Chondrocyte (in vitro differentiated cells): ENCODE measurements at places on chromosomes 1 and 21. TPM values are rescaled to one million over a fixed set of nuclear protein-coding genes. Genes with fewer than 3 reads are reported as not detected.

Gene LEFTY1
- total RNA-seq, result 0.56 to 2.2 TPM (median 0.99 TPM) in 3 replicates

Gene SUMO3
- 51.3 to 60.3 TPM (median 52.3 TPM) in 3 replicates for total RNA-seq

- no peak for DNase-seq
These were observed 14.9 kb downstream of the TMEM51 start for GRCh38 chr1:15168479-15168878.

DNA sequence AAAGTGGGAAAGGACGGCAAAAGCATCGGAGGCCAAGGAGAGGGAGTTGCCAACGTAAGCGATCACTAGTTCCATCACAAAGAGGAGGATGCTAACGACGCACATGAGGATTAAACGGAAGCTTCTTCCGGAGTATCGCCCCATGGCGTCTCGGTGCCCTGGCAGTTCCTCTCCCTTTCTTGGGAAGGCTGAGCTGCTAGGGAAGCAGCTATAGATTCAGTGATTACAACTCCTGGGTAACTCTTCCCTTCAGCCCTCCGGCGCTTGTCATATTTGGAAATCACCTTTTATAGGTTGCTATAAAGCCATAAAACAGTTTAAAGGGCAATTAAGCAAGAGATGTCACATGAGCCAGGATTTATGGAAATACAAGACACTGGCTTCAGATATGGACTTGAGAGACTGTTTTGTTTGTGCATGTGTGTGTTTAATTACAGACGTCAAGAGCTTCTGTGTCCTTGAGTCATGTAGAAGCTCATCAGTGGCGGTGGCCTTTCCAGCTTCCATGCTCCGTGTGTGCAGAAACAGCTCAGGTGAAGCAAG lies 30.6 kb upstream of the SLC30A10 start:
- DNase-seq, result no peak

- no peak for DNase-seq
These were observed 29.3 kb upstream of the TSPAN2 start for GRCh38 chr1:115118611-115119010.

DNA sequence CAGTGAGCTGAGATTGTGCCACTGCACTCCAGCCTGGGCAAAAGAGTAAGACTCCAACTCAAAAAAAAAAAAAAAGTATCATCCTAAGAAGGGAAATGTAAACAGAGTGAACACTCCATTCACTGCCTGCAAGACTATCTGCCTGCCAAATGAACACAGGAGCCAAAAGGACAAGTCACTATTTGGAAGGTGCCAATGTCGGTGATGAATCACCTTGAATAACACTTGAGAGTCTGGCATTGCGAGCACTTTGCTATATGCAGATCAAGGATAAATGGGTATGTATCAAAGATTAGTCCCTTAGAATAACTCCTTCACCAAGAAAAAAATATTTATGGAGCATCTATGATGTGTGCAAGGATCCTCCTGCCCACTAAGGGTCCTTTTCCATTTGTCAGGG lies 6.6 kb downstream of the UBR4 start:
- no peak for DNase-seq

DNA sequence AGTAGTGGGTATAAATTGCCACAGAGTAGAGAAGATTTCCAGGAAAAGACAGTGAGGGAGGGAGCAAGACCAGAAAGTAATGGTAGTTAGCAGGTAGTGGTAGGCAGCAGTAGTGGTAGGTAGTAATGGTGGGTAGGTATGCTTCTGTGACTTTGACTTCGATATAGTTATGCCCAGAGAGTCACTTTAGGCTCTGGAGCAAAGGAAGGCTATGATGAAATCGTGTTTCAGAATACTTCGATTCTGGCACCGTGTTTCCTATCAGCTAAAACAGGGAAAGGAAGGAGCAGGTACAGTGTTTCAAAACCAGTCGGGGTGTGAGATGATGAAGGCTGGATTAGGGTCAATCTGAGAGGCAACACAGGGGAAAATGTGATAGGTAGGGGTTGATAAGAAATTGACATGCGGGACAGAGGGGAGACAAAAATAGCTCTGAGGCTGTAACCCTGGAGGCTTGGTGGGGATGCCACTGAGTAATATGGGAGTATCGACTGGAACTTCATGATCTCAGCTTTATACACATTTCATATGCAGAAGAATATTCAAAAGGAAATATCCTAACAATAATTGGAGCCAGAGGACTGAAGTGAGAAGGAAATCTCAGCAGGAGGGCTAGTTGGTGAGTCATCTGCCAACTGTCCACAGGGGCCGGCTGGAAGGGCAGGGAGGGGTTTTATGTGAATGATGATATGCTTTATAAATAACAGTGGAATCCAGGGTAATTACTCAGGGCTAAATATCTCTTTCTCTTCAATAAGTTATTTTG lies 25.2 kb upstream of the TRIM45 start:
- DNase-seq, result no peak

Gene C8A
- total RNA-seq, result not detected in 3 replicates

Gene PTAFR
- 0.07 to 0.10 TPM in 2 of 3 replicates, not detected in the other for total RNA-seq

DNA sequence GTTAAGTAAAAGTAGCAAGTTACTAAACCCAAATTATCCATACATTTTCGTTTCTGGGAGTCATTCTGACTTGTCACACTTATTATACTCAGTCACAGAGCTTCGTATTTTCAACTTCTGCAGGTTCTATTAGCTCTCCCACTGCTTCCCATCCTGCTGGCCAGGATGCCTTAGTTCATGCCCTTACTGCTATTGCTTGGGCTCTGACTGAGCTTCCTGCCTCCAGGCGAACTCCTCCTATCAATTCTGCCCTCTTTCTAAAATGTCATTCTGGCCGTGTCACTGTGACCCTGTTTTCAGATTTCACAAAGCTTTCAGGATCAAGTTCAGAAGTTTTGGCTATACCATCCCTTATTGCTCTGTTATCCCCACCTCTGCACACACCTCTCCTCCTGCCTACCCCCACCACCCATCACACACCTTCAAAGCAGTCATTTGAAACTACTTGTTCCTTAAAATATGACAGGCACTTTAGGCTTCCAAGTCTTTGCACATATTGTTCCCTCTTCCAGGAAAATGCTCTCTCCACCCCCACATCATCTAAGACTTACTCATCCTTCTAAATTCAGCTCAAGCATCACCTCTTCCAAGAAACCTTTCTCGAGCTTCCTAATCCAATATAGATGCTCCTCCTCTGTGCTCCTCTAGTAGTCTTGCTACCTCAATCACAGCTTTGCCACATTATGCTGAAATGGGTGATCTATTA lies 278.0 kb downstream of the BRINP2 start:
- DNase-seq, result no peak

DNA sequence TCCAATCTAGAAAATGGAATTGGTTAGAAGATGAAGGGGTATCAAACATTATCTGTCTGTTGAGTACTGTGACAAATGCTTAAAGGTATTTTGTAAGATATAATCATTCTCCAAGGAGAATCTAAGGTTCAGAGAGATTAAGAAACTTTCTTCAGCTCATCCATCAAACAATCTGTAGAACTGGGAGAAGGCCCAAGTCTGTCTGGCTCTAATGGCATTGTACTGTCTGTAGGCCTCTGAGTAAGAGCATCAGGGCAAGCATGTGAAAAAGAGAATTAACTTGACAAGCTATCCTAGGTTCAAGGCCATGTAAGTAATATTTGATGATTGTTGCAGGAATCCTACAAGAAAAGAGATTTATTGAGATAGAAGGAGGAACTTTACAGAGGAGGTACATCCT lies 5.3 kb upstream of the FGGY start:
- DNase-seq, result no peak

DNA sequence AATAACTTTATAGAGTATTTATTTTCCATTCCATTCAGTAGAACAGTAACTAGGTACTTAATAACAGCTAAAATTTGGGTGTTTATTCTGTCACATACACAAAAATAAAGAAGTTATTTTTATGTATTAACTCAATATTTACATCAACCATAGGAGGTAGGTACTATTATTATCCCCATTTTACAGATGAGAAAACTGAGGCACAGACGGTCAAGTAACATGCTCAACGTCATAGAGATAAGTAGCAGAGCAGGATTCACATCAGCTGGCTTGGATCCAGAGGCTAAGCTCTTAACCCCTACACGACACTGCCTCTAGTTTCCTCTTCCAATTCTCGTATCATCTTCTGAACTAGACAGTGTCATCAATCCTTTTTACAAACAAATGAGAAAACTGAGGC lies 9.3 kb downstream of the ZBTB21 start:
- no peak for DNase-seq

DNA sequence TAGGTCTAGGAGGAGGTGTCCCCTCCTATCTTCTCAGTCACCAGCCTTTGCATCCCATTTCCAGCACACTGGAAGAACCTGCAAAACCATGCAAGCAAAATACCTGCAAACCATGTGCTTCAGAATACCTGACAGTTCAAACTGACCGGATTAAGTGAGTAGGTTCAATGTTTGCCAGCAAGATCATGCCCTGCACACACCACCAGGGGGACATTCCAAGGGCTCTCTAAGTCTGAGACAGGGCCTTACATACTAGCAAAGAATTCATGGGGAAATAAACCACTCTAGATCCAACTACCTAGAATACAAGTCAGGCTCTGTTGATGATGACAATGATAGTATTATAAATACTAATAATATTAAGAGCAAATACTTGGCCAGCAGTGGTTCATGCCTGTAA lies 27.6 kb downstream of the INPP5B start:
- DNase-seq, result no peak

DNA sequence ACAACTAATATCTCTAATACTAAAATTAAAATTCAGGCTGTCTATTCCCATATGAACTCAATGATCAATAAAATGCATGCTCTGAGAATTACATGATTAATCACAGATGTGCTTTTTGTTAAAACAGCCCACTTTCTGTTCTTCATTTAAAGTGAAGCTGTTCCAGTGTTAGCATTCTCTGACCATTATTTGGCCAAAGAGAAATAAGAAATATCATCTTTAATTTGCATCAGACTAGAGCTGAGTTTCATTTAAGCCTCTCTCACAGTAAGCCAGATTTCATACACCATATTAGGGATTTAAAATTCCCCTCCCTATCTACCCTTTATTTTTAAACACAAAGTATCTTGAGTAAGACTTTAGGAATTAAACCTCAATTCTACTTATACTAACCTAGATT lies 261.6 kb downstream of the TPR start:
- DNase-seq, result no peak

DNA sequence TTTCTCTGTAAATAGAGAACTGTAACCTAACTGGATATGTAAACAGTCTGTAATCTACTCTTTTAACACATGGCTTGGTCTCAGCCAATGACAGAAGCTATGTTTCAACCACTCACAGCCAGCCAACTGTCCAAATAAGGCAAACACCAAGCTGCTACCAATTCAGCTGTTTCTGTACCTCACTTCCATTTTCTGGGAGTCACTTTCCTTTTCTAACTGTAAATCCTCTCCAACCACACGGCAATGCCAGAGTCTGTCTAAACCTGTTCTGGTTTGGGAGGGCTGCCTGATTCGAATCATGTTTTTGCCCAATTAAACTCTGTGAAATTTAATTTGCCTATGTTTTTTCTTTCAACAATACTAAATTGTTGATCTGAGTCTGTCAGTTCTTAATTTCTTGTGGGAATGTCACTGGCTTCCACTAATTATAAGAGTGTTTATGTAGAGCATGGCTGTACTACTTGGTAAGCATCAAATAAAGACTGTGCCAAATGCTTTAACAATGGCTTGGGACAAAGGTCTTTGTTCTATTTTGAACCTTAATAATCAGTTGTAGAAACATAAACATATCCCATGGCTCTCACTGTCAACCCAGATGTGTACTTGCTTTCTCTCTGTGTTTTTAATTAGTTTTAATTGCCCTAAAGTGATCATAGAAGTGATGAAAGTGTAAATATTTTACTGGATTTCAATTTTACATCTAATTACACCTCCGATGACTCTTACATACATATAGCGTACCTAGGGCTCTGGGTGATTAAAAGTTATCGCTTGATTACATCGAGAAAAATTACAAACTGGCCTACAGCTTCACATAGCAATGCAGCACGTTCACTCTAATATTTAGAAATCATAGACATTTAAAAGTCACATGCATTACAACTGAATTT lies 1144.6 kb upstream of the TMPRSS15 start:
- DNase-seq, result no peak

Gene FAM72B
- 1.3 to 2.5 TPM (median 1.3 TPM) in 3 replicates for total RNA-seq
